Activated CD8-positive, alpha-beta memory T cell treated with anti-CD3 and anti-CD28 coated beads for 24 hours (primary cell): ENCODE measurements at places on chromosomes 2 and 18.

GRCh38 chr18:10312326-10313015 is 142.0 kb upstream of the APCDD1 start:
- DNase-seq: no peak

GRCh38 chr18:26864658-26865057 is 849 bp downstream of the AQP4 start:
- no peak for DNase-seq

GRCh38 chr2:1501038-1501851 is 88.0 kb downstream of the TPO start:
- no peak for DNase-seq

DNA sequence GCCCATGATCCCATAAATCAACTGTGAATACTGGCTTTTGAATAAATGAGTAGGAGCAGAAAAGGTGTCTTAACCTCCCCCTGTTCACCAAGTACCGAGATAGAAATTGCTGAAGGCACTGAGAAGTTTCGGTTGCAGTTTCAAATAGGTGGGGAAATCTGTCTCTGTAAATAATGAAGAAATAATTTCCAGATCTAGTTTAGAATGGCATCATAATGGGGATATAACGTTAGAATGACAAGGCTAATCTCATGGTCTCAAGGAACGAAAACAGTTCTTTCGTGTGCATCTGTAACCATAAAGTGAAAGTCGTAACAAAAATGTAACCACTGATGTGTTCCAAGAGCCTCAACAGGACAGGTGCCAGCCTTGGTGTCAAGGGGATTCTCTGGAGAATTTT is 49.9 kb upstream of the TMEM18 start:
- DNase-seq: no peak

GRCh38 chr18:5787936-5788335 is 107.4 kb downstream of the TMEM200C start:
- no peak for DNase-seq

GRCh38 chr2:119841550-119841949 is 81.8 kb downstream of the PTPN4 start:
- DNase-seq: no peak

DNA sequence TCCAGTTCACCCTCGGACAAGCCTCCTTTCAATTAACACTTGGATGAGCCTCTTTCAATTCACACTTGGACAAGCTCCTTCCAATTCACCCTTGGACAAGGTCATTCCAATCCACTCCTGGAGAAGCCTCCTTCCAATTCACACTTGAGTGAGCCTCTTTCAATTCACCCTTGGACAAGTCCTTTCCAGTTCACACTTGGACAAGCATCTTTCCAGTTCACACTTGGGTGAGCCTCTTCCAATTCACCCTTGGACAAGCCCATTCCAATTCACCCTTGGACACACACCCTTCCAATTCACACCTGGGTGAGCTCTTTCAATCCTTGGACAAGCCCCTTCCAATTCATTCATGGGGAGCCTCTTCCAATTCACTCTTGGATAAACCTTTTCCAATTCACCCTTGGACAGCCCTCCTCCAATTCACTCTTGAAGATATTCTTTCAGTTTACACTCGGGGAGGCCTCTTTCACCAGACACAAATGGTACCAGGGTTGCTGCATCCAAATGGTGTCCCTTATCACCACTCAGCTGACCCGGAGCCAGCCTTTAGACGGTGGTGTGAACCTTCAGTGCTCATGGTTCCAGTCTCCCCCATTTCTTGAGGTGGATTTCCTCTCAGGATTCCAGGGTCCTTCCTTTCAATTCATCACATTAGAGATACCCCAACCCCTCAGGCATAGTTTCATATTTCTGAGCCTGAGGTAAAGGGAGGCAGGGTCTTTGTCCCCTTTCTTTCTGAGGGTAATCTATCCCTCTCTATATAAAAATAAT is 183.6 kb downstream of the SH3BP4 start:
- DNase-seq: no peak

DNA sequence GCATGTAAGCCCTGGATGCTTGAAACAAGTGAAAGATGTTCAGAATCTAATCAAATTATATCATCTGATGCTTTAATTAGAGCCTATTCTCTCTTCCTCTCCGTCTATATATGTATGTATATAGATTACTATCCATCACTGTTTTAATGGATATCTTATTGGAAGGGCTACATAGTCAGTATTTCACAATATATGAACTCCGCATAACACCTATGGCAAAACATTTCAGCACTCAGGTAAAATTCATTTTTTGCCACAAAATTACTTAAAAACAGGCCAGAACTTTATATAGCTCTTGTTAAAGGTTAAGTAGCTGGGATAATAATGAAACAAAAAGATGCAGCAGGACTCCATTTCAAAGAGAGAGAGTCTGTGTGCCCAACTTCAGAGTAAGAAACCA is 1.2 kb downstream of the PJVK start:
- no peak for DNase-seq

DNA sequence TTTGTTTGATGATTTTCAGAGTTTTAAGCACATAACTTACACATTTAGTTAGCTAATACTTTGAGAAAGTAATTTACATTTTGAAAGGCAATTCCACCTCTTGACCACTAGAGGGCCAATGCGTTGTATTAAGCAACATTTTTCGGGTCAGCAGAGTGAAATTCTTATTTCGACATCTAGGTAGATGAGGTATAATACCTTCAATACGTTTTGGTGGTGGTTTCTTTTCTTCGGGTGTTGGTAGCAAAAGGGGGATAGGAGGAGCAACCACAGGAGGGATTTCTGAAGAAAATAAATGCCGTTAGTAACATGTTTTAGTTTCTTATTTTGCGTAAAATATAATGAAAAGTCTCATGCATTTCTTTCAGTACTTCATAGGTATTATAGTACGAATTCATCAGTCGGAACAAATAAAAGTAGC is 106.3 kb downstream of the TTN start:
- no peak for DNase-seq

GRCh38 chr2:223602972-223603371 is 811 bp upstream of the SCG2 start:
- DNase-seq: no peak

GRCh38 chr18:5073026-5073944 is 123.8 kb downstream of the AKAIN1 start:
- no peak for DNase-seq
